ENCODE measurements at places on chromosomes 1 and 21.

- DNase-seq, result no peak
Observed at GRCh38 chr1:76314730-76315129, 240.2 kb downstream of the ST6GALNAC3 start.

- DNase-seq, result no peak
Observed at GRCh38 chr1:39167632-39168209, 36.8 kb upstream of the MACF1 start.

DNA sequence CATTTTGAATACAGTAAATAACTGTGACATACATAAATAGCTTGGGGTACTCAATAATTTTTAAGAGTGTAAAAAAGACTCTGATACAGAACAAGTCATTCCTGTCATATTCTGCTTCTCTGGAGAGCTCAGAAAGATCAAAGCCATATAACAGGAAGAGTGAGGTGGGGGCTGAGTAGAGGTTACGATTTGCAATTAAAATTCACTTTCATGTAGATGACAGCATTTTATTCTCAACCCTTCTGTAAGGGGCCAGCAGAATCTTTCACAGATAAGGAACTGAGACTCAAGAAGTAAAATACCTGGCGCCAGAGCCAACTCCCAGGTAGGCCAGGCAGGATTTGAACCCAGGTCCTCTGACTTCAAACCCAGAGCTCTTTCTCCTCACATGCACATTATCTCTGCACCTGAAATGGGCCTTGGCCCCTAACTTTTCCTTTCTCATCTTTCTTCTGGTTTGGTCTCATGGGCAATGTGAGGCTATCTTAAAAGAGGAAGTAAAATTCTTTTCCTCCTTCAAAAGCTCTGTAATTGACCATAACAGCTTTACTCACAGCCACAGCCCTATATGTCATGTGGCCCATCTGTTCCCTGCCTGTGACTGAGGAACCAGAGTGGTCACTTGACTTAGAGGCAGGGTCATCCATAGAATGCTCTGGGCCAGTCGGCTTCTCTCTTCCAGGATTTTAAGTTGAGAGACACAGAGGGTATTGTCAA is 80.9 kb upstream of the SYT6 start:
- no peak for DNase-seq

DNA sequence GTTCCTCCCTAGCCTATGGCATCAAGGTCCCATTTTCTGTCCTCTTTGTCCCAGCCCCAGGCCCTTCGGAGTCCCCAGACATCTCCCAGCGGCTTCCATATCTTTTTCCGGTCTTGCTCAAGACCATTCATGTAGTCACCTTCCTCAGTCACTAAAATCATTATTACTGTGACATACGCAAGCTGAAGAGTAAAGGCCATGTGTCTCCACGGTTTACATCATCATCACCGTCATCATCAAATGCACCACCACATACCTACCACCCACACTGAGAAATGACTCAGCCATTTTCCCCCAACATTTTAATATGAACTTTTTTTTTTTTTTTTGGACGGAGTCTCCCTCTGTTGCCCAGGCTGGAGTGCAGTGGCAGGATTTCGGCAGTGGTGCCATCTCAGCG is 43.4 kb downstream of the FHAD1 start:
- DNase-seq, result no peak

- DNase-seq, result no peak
Observed at GRCh38 chr1:10471411-10472219, 714 bp downstream of the DFFA start.

DNA sequence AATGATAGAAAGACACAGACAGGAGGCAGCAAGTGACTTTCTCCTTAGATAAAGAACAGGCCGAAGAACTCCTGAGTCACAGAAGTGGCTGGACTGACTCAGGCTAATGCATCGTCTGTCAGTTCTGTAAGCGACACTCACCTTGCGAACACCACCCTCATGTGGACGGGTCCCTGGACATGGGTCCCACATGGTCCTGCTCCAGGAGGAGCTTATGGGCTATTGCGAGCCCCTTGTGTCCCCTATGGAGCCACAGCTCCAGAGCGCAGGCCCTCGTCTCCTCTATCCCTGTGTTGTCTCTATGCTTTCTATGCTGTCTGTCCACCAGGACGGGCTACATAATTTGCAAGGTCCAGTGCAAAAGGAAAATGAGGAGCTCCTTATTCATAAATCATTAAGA is 85.8 kb downstream of the TRABD2B start:
- DNase-seq, result no peak

GRCh38 chr1:116432655-116433265 is 59.7 kb downstream of the ATP1A1 start:
- DNase-seq, result no peak

GRCh38 chr1:43121256-43121900 is 50.7 kb downstream of the EBNA1BP2 start:
- DNase-seq, result no peak

DNA sequence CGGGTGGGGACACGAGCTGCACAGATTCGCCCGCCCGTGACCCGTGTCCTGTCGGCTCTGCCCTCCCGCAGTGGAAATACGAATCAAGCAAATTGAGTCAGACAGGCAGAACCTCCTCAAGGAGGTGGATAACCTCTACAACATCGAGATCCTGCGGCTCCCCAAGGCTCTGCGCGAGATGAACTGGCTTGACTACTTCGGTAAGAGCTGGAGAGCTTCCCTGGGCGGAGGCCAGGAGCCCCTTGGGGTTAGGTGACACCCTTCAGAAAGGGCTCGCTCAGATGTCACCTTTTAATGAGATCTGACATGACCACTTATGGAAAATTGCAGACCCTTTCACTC is 489 bp downstream of the CDCA8 start:
- no peak for DNase-seq

DNA sequence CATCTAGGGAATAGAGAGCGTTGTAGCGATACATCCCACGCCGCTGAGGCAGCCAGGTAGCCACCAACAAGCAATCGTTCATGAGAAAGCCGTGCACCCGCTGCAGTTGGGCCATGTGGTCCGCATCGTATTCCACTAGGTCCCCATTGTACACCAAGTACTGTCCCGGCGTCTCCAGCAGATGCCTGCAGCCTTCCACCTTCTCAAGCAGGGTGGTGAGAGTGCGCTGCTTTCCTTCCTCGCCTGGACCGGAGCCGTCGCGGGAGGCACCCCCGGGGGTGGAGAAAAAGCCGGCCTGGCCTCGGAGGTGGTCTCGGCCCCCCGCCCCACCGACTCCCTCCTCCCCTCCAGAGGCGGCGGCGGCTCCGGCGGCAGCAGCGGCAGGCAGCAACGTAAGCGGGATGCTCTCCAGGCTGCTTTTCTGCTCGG is 595 bp downstream of the EXOC8 start:
- DNase-seq, result no peak

DNA sequence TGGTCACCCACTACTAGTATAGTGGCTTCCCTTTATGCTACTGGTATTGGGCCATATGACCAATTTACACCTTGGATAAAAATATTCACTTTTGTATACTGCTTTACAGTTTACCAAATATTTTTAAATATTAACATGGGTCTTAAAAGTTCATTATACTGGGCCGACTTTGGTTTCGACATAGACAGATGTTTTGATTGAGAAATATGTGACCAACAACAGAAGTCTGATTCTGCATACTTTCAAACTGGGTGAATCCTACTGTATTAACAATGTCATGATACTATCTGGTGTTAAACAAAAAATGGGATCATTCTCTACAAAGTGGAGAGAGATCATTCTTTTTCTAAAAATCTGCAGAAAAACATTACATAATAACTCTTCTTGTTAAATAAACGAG is 134.8 kb downstream of the AKT3 start:
- DNase-seq, result no peak

- no peak for DNase-seq
Observed at GRCh38 chr1:44526295-44527073, 121.4 kb downstream of the RNF220 start.

GRCh38 chr1:119648620-119649004 is 546 bp upstream of the ZNF697 start:
- DNase-seq, result no peak

- no peak for DNase-seq
Observed at GRCh38 chr1:10730985-10731384, 65.5 kb downstream of the CASZ1 start.

DNA sequence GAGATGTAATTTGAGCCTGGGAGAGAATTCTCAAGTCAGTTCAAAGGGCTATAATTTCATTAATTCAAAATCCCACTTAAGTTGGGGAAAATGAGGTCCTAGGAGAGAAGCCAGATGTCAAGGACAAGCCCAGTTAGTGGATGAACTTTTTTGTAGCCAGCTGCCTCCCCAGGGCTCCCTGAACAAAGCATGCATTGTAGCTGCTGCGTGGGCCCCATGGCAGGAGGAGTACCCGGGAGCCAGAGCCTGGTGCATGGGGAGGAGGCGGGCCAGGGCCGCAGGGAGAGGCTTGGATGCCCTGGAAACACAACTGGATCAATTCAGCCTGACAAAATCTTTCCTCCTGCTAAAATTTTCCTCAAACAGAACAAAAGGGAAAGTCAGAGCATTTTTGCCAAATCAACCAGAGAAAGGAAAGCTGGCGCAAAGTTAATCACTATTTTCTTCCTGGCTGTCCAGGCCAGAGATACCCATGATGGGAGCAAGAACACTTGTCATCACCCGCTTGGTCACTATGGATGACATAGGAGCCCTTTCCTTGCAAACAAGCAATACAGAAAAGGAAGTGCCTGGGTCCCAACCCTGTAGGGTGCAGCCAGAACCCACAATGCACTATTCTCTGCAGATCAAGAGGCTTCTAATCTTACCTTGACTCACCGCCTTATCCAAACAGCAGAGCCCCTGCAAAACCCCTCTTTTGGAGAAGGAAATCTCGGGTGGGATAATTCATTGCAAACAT is 248.1 kb upstream of the RAB4A start:
- no peak for DNase-seq

DNA sequence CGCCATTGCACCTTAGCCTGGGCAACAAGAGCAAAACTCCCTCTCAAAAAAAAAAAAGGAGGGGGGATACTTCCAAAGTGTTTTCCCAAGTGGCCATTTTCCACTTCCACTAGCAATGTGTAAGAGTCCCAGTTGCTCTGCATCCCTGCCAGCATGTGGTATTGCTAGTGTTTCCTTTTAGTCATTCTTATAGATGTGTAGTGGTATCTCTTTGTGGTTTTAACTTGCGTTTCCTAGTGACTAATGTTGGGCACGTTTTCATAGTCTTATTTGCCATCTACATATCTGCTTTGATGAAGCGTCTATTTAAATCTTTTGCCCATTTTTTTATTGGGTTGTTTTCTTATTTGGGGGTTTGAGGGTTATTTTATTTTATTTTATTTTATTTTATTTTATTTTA is 31.1 kb downstream of the INAVA start:
- peak; percentile 29 for DNase-seq

DNA sequence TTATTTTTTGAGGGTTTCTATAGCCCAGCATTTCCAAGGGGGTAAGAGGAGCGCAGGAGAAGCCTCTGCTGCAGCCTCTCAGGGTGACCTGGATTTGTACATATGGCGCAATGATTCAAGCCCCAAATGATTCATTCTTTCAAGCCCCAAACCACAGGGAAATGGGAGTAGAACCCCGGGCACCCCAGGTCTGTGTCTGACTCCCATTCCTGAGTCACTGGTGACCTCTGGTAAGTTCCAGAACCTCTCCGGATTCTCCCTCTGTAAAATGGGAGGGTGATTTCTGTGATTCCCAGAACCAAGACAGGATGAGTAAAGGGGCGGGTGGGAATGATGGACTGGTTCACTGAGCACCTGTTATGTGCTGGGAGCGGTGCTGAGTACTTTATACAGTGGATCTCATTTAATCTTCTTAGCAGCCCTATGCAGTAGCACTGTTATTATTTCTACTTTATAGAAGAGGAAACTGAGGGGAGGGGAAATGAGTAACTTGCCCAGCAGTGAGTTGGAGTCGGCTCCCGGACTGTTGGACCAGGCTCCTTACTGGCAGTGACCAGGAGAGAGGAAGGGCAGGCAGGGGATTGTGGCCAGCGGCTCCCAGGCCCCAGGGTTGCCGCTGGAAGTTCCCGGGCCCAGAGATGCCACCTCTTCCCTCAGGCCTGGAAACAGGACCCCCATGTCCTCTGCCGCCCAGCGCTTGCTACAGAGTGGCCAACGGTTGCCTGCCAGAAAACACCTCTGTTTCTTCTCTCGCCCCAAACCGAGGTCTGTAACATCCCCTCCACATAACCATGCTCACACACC is 20.3 kb upstream of the SLC26A9 start:
- no peak for DNase-seq

DNA sequence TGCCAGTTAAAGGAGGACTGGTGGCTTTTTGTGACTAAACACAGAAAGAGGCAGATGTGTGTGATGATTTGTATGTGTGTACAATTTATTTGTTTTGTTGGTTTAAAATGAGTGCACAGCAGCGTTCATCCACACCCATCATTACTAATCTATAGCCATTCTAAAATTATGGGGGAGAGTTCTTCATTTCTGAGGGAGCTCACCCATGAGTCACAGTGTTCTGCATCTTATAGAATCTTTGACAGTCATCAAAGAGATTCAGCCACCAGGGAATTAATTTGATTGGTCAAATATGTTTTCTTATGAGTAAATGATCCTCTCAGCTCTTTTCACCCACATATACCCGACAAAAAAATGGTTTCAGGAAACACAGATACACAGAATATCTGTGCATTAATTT is 147.9 kb downstream of the GREM2 start:
- DNase-seq, result no peak

- no peak for DNase-seq
Observed at GRCh38 chr21:32748529-32748928, 20.7 kb upstream of the SYNJ1 start.

- no peak for DNase-seq
Observed at GRCh38 chr21:42358261-42358660, 7.5 kb upstream of the TFF2 start.

- DNase-seq, result peak; percentile 13
Observed at GRCh38 chr1:8461351-8462110, 143.6 kb downstream of the SLC45A1 start.

DNA sequence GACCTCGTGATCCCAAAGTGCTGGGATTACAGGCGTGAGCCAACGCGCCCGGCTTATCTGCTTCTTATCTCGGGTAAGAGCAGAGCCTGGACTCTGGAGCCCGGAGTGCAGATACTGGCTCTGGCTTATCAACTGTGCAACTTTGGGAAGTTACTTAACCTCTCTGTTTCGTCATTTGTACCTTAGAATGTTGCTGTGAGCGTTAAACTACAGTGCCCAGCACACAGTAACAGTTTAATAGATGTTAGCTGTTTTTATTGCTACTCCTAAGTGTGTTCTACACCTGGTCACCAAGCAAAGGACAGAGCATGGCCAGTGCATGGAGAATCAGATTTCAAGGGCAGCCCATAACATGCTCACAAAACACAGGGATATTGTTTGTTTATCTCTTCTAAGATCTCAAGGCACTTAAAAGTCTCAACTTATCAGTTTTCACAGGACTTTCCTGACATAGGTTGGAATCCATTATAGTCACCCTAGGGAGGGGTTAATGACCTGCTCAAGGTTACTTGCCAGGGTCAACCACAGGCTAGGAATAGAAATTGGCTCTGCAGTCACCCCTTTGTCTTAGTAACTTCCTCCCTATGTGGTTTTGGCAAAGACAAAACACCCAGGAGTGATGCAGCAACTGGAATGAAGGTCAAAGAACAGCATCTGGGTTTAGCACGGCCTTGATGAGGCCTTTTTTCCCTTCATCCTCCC is 22.5 kb upstream of the SRP9 start:
- DNase-seq, result no peak

GRCh38 chr1:228555074-228555994 is 68.2 kb downstream of the RNF187 start:
- peak; percentile 31 for DNase-seq

Data from CD4-positive, CD25-positive, alpha-beta regulatory T cell (primary cell).